Stimulated activated CD8-positive, alpha-beta memory T cell treated with anti-CD3 and anti-CD28 coated beads, Interleukin-4, amount 100 ng/mL, for 1 hour (primary cell): ENCODE measurements at places on chromosomes 5 and 9.

DNA sequence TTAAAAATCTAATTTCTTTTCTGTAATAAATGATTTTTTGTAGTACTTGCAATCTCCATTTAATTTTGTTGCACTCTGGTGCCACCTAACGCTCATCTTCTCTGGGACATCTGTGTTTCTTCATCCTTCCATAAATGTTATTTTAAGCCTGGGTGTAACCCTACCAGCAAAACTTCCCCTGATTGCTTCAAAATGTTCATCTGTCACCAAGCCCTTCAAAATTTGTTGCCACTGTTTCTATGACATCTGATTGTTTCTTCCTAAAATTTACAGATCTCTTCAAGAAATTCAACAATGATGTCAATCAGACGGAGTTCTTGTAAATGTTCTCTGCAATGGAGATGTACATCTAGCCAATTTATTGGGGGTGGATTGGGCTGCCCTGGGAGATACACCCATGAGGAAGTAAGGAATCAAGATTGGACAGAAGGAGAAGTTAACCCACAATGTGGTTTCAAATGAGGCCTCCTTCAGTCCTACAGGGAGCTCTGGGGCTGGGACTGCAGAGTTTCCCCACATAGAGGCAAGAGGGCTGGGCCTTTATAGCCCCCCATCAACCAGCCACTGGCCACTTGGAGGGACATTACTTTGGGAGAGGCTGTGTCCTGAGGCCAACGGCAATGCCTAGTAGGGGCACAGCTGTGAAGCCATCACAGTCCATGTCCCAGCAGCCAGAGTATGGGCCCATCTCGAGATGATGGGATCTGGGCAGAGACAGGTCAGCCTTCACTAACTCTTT is 23.3 kb downstream of the MCTP1 start:
- DNase-seq, result no peak

DNA sequence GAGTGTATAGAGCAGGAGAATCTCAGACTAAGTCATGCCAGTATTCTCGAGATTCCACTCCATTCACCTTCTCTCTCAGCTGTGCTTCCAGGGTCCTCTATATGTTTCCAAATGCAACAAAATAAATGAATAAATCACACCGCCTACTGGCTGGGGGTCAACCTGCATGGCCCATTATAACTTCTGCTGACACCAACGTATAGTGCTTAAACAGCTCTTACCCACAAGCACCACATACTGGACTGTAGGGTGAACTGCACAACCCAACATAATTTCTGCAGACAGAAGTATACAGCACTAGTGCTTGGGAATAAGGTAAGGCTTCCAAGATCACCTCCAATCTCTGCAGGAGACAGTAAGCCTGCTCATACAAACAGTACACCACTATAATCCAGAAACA is 33.1 kb upstream of the HTR4 start:
- DNase-seq, result no peak

GRCh38 chr9:23739753-23740152 is 86.3 kb downstream of the ELAVL2 start:
- DNase-seq, result no peak

GRCh38 chr9:116497095-116497890 is 189.8 kb upstream of the TRIM32 start:
- no peak for DNase-seq

DNA sequence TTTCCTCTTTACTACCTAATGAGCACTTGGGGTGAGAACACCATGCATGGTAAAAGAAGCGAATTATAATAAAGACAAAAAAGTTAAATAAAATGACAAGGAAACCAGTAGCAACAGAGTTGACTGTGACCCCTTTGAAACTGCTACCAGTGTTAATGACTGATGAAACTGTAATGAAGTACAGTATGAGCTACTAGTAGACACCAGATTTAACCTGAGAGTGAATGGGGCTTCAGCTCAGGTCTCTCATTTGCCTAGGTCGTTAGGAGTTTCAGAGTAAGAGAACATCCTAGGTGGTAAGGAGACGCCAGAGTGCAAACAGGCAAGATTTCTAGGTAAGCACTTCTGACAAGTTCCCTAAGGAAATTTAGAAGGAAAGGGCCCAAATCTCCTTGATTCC is 346.4 kb downstream of the BNC2 start:
- DNase-seq, result no peak

DNA sequence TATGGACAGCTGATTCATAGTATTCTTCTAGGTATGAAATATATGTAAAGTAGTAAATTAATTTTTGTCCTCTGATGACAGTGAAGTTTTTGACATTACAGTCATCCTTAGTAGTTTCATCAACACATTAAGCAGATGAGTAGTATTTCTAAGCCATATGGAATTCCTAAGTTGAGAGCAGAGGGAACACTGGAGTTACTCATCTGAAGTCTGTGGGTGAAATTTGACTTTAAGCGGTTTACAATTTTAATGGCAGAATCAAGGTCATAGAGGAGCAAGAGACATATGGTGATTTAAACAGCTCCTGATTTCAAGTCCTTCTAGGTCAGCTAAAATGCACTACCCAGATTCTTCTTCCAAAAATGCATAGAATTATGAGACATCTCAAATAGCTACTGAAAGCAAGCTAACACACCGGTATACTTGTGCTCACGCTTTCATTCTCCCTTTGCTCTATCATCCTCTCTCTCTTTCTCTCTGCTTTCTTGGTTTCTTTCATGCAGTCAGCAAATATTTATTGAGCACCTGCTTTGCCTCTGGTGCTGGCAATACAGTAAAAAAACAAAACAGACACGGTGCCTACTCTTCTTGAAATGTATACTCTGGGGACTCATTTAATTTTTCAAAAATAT is 235.9 kb downstream of the FER start:
- no peak for DNase-seq

DNA sequence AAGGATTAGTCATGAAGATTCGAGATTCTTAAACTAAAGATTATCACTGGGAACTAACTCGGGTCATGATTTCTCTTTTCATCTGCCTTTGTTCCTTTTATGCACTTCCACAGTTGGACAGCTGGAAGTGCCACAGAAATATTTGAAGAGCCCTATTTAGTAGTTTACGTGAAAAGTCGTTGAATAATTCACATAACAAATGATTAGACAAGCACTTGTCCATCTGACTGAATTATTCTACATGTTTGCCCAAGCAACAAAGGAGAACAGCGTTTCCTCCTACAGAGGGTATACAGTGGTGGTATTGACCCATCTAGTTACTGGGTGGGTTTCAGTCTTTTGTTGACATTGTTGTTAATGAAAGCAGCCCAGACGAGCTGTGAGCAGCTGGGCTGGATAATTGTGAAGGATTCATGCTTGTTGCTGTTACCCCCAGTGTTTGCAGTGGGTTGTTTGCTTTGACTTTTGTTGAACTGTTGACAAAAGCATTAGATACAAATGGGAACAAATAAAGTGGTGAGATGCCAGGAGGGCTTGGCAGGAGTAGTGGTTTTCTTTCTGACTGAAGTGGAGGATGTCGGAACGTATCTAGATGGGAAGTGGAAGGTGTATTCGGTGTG is 96.2 kb downstream of the TLE4 start:
- DNase-seq, result no peak

GRCh38 chr5:56648460-56649034 is 166.8 kb upstream of the MAP3K1 start:
- DNase-seq, result no peak

GRCh38 chr9:114169029-114169951 is 14.0 kb downstream of the COL27A1 start:
- DNase-seq, result no peak
